Fibroblast of the aortic adventitia (primary cell): ENCODE measurements at places on chromosomes 2 and 18.

DNA sequence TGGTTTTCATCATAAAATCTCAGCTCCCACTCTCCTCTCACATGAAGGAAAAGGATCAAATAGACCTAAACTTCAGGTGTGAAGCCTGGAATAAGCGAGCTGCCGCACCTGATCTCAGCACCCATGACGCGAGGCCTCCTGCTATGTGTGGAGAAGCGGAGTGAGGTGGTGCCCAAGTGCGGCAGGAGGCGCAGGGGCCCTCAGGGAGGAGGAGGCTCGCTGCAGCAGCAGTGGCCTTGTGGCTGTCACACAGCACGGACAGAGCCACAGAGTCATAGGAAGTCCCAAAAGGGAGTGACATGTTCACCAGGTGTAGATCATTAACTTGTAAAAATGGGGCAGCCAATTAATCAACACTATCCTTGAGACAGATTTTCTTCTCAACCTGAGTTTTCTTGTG lies 9.1 kb downstream of the SCLY start:
- no peak for DNase-seq

GRCh38 chr2:208929139-208929864 lies 494.5 kb upstream of the MAP2 start:
- DNase-seq, result peak; percentile 1

- DNase-seq, result no peak
Observed at GRCh38 chr18:75168619-75169018, 40.3 kb downstream of the PTGR3 start.

DNA sequence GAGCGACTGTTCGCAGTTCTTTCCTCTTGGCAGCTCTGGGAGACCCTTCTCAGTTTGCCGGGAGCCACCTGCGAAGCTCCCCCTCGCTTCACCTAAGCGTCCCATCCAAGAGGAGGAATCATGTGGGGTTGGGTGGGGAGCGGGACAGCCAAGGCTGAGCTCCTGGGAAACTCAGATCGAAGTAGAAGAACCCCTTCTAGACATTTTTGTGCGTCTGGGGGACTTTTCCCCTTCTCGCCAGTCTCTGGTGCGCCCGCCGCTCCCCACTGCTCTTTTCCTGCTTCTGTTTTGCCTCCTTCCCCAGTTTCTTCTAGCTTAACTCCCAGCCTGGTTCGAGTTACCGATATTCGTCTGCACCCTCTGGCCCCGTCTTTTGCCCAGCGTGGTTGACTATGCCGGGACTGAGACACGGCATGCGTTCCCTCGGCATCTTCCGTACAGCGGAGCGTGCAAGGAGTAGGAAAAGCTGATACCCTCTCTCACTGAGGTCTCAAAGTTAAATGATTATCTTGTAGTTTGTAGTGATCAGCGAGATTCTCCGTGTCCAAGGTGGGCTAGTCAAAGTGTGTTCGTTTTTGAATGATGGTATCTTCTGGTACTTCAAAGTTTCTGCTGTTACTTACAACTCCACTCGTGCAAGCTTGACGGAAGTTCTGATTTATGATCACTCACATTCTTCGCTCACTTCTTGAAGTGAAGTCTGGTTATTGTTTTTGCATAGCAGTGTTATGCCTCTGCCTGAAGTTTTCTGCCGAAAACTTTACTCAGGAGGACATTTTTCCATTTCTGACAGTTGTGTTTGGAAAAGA lies 664 bp downstream of the CAMKMT start:
- peak; percentile 62 for DNase-seq

- DNase-seq, result peak; percentile 37
Observed at GRCh38 chr2:234705108-234705507, 208.2 kb upstream of the ARL4C start.

GRCh38 chr2:74525717-74526648 lies at the start of gene DQX1:
Gene DQX1, minus strand, starts transcription at chr2:74526231. Its CDS starts 502 bp downstream, at chr2:74525729.
- DNase-seq, result no peak

- DNase-seq, result no peak
Observed at GRCh38 chr2:85725451-85725850, 28.3 kb upstream of the ATOH8 start.

DNA sequence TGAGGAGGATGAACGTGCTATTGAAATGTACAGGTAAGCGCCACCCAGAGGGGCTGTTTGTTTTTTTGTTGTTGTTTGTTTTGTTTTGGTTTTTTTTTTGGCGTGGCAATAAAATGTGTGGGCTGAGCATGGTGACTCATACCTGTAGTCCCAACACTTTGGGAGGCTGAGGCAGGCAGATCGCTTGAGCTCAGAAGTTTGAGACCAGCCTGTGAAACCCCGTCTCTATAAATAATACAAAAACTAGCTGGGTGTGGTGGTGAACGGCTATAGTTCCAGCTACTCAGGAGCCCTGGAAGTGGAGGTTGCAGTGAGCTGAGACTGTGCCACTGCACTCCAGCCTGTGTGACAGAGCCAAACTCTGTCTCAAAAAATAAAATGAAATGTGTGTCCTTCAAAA lies 6.2 kb downstream of the PDCL3 start:
- no peak for DNase-seq

GRCh38 chr18:76619621-76620315 lies 124.7 kb upstream of the ZNF516 start:
- DNase-seq, result peak; percentile 60

DNA sequence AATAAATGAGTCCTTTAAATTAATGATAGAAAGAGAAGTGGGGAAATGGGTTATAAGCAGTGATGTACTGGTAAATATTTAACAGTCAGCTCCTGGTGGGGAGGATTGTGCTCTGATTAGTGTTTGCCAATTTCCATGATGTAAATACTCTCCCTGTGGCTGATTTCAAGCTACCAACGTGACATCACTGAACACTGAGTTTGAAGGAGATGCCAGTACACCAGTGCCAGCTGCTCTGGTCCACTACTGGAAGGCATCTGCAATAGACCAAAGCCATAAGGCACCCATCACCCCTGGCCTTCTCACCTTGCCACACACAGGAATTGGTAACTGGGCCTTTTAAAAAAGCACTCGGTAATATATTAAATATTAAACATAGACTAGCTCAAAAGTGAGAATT lies 77.7 kb downstream of the TGOLN2 start:
- peak; percentile 75 for DNase-seq

DNA sequence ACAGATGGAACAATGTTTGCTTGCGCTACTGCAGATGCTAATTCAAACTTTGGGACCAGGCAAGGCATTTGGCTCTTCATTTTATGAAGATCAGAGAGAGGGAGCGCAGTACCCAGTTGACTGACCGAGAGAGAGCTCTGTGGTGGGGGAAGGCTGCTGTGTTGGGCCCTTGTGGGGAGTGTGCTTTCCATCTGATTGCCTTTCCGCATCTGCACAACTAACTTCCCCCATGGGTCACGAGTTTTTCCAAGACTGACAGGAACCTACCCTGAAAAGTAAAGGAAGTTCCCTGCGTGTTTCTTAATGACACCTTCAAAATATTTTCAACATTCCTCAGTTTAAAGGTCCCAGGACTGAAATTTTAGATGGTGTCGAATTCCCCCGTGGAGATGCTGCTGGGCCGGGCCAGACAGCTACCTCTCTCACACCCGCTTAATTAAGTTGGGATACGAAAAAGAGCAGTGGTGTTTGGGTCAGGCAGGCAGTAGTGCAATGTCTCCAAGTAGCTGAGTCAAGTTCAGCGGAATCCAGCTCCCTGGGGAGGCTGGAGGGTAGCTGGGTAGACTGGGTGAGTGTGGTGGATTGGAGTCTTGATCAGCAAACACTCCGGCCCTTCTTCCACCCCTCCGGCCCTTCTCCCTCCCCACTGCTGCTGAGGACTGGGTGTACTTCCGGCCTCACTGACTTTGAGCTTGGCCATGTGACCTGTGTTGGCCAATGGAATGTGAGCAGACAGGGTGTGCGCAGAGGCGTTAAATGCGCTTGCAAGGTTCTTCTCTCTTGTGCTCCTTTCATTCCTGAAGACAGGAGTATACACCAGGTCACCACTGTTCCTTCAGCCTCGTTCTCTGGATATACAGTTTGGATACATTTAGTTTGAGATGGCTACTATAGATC lies 2.3 kb upstream of the ARHGAP25 start:
- DNase-seq, result no peak

DNA sequence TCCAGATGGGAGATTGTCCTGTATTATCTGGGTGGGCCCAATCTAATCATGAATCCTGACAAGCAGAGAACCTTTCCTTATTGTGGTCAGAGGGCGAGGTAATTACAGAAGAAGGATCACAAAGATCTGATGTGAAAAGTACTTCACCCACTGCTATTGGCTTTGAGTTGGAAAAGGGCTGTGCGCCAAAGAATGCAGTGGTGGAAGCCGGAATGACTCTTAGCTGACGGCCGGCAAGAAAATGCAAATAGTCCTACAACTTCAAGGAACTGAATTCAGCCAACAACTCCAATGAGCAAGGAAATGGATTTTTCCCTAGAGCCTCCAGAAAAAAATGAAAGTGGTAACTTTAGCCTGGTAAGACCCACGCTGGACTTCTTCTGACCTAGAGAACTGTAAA lies 67.3 kb downstream of the CTNNA2 start:
- DNase-seq, result no peak

- DNase-seq, result peak; percentile 60
Observed at GRCh38 chr18:43587538-43588153, 310.4 kb upstream of the SYT4 start.

GRCh38 chr2:205017381-205017780 lies 472.1 kb downstream of the PARD3B start:
- no peak for DNase-seq

- no peak for DNase-seq
Observed at GRCh38 chr2:71071681-71072398, 3.4 kb downstream of the NAGK start.

DNA sequence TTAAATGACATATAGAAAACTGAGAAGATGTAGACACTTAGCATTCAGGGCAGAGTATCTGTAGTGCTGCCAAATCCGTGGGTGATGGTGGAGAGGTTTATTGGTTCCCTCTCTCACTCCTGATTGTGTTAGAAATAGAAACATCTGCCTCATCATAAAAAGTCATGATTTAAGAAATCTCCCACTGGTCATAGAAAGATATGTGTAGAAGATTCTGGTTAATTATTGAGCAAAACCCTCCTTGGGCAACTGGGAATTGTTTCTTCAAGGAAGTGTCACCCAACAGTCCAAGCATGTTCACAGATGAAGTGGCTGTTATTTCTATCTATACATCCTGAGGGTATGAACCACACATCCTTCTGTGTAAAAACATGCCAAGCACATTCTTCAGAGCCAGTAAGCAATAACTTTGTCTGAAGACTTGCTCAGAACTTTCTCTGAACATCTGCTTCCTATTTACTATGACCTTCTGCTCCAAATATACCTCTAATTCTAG lies 33.6 kb upstream of the CHRNA1 start:
- peak; percentile 61 for DNase-seq

DNA sequence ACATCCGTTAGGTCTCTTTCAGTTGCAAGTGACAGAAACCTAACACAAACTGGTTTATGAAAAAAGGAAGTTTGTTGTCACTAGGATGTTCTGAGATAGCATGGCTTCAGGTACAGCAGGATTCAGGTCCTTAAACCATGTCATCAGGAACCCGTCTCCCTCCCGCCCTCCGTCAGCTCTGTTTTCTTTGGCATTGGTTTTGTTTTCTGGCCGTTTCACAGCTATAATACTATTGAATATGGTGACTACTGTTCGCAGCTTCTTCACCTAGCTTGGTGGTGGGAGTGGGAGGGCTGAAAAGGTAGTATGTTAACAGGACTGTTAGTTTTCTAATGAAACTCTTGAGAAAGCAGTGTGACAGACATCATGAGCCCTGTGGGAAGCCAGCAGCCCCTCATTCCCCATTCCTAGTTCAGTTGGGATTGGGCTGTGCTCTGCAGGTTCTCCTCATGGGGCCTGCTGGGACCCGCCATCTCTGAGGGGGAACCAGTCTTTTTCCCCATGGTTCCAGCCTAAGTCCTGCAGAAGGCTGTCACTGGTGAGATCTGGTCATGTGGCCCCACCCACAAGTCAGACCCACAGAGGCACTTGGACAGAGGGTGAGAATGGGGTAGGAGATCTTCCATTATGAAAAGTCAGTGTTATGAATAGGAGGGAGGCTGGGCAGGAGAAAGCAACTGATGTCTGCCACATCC lies 12.1 kb downstream of the PTMA start:
- no peak for DNase-seq

DNA sequence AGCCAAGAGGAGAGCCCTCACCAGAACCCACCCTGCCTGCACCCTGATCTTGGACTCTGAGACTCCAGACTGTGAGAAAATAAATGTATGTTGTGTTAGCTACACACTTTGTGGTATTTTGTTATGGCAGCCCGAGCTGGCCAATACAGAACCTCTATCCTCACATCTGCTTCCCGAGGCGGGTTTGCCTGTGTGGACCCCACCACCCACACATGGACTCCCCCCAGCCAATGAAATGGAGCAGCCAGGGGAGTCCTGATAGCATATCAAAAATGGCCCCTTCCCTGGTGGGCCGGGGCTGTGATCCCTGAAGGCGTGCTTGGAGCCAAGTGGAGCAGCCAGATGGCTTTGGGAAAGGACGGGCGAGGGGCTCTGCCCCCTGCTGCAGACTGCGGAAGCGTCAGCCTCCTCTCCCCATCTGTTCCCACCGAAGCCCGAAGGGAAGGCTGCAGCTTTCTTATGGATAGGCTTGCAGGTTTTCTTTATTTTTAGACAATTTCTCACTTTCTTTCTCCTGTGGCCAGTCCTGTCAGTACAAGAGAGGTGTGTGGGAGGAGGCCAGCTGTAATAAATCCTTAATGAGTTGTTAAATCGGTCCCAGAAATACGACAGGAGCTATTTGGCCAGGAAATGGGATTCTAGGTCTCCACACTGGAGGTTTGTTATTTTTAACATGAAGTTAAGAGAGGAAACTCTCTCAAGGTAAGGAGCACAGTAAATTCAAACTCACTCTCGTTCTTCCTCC lies 34.4 kb downstream of the TEX51 start:
- DNase-seq, result no peak

- DNase-seq, result no peak
Observed at GRCh38 chr18:44579028-44579702, 101.5 kb upstream of the SETBP1 start.

DNA sequence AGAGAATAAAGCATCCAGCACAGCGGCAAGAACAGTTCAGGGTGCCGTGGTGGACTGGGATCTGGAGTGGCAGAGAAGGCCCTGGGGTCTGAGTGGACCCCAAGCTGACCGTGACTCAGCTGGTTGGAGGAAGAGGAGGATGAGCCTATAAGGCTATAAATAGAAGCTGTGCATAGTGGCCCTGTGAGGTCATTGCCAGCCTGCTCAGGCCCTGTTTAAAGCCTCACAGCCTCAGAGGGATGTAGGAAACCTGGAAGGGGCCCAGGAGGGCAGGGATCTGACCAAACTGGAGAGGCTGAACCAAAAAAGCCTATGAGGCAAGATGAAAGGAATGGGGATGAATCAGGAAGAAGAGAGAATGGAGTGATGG lies 11.3 kb upstream of the DES start:
- DNase-seq, result peak; percentile 95

- DNase-seq, result no peak
Observed at GRCh38 chr2:168645696-168646338, 156.6 kb upstream of the NOSTRIN start.
